ENCODE measurements at places on chromosomes 7 and 10.

DNA sequence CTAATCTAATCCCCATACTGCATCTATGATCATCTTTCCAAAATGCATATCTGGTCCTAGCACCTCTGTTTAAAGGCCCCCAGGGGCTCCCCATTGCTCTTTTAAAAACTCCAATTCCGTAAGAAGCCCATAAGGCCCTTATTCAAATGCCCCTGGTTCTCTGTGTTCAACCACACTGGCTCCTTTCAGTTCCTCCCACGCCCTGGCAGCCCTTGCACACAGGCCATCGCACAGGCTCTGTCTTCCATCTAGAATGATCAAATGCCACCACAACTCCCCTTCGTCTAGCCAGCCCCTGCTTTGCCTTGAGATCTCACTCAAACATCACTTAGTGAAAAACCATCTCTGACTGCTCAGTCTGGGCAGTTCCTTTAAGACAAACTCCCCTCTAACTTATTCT, 112.9 kb upstream of the LYZL2 start:
- DNase-seq: no peak

DNA sequence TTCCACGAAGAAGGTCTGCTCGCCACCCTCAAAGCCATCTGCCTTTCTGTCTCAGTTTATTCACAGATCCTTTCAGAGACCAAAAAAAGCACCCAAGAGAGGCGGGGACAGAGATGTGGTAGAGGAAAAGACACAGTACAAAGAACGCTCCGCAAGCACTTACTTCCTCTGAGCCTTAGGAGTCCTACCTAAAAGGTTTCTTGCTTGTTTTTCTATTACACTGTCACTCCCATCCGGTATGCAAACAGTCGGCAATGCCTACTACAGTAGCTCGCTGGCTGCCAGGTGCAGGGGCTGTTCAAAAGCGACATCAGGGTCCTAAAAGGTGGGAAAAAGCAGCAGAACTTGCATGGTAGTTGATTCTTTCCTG, 816 bp downstream of the TECPR1 start:
- peak; percentile 37 for DNase-seq

DNA sequence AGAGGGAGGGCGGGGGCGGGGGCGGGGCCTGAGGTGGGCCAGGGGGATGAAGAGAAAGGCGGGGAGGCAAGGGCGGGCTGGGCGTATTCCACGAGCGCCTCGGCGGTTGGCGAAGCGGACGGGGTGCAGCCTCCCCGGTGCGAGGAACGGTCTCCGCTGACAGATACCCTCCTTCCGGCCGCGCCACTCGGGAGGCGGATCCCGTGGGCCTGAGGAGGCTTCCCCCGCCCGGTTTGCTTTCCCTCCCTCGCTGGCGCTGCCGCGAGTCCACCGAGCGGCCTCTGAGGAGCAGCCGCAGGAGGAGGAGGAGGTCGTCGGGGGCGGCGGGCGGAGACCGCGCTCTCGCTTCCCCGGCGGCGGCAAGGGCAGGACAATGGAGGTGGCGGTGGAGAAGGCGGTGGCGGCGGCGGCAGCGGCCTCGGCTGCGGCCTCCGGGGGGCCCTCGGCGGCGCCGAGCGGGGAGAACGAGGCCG, at the start of gene TRIM24:
Gene TRIM24 (plus strand): TSS at position 84 of the 473 bp plus-strand sequence. CDS start 290 bp downstream, at position 374.
- DNase-seq: peak; percentile 97

DNA sequence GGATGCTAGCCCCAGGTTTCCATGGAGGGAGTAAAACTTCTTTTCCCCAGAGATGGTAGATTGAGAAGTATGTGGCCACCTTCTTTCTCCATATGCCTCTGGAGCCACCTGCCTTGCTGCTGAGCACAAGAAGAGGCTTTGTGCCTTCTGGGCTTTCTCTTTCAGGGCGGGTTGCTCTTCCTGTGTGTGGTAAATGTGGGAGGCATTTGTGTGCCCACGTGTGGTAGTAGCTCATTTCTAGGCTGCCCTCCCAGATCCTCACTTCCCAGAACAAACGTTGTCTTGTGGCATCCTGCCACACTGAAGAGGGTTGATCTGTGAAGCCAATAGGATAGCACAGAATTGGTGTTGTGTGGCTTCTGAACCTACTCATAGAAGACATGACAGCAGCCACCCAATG, 342.0 kb upstream of the PODXL start:
- no peak for DNase-seq

GRCh38 chr10:62194924-62195674, 73.5 kb downstream of the RTKN2 start:
- no peak for DNase-seq

DNA sequence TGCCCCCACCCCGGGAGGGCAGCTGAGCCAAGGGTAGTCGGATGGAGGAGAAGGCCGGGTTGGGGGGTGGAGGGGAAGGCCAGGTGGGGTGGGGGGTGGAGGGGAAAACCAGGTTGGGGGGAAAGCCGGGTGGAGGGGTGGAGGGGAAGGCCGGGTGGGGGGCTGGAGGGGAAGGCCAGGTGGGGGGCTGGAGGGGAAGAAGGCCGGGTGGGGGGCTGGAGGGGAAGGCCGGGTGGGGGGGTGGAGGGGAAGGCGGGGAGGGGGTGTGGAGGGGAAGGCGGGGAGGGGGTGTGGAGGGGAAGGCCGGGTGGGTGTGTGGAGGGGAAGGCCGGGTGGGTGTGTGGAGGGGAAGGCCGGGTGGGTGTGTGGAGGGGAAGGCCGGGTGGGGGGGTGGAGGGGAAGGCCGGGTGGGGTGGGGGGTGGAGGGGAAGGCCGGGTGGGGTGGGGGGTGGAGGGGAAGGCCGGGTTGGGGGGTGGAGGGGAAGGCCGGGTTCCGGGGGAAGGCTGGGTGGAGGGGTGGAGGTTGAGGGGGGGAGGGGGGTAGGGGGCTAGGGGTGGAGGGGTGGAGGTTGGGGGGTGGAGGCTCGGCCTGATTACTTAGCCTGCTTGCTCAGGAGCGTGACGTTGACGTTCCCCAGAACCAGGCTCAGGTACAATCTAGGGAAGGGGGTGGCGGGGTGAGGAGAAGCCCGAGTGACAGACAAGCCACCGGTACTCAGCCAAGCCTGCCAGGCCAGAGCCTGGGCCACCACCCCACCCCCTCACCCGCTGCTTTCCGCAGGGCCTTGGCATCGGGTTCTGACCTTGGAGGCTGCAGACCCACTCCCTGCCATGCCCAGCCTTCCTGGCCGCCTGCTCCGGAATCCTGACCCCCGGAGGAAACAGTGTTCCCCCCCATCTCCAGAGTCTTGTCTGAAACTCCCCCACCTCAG, 5.6 kb downstream of the TMEM120A start:
- no peak for DNase-seq

GRCh38 chr10:129483430-129484010, 16.5 kb downstream of the MGMT start:
- no peak for DNase-seq

DNA sequence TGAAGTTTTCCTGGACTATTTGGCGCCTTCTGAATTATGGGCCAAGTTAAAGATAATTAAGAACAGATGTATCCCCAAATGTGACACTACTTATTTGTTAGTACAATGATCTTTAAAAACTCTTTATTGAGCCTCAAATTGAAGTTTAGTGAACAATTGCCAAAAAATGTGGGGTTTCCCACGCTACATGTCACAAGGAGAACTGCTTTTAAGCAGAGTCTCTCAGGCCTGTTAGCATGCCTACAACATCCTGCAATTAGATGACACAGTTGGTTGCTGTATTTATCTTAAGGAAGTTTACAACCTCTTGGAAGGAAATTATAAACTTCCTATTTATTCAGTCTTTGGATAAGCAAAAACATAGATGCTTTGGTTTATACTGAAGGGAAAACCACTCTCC, 733.0 kb downstream of the TNS3 start:
- DNase-seq: no peak

GRCh38 chr7:73905360-73905759, 44.4 kb downstream of the TMEM270 start:
- no peak for DNase-seq
